RPMI8226 (cell line): ENCODE measurements at places on chromosomes 5 and 9.

- no peak for DNase-seq
Observed at GRCh38 chr5:115639377-115639776, 13.5 kb upstream of the TMED7 start.

GRCh38 chr5:126686451-126687126 is 85.8 kb downstream of the PHAX start:
- DNase-seq: no peak

- no peak for DNase-seq
Observed at GRCh38 chr5:147317978-147318684, 83.3 kb downstream of the STK32A start.

GRCh38 chr9:7785813-7786212 is 13.8 kb downstream of the DMAC1 start:
- no peak for DNase-seq

DNA sequence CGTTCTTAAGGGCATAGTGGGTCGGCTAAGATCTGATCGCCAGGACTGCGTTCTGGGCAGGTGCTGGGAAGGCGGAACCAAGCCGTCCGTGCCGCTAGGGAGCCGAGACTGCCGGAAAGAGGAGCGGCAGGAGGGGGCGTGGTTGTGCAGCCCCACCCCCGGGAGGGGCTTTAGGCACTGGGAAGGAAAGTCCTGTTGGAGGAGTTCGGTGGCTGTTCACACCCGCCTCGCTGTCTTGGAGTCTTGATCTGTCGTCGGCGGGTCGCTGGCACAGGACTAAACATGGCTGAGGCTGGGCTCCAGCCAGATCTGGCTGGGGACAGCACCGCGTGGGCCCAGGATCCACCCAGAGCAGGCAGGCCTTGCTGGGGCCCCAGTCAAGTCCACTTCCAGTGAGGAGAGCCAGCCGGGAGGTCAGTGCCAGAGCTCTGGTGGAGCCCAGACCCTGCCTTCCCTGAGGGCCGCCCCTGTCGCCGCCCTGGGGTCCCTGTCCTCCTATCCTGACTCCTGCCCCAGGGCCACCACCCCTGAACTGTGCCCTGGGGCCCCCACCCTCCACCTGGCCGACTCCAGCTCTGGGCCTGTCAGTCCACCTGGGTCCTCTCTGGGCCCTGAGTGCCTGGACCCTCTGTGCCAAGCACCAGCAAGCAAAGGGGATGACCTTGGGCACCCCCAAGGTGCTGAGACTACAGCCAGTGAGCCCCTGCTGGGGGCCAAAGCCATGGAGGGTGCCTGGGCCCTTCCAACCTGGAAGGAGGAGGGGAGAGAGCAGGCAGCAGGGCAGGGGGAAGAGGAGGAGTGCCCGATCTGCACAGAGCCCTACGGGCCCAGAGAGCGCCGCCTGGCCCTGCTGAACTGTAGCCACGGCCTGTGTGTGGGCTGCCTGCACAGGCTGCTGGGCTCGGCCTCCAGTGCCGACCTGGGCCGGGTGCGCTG is 4.5 kb downstream of the RNF208 start:
- DNase-seq: no peak

- DNase-seq: no peak
Observed at GRCh38 chr9:125701351-125701750, 5.7 kb downstream of the MAPKAP1 start.

DNA sequence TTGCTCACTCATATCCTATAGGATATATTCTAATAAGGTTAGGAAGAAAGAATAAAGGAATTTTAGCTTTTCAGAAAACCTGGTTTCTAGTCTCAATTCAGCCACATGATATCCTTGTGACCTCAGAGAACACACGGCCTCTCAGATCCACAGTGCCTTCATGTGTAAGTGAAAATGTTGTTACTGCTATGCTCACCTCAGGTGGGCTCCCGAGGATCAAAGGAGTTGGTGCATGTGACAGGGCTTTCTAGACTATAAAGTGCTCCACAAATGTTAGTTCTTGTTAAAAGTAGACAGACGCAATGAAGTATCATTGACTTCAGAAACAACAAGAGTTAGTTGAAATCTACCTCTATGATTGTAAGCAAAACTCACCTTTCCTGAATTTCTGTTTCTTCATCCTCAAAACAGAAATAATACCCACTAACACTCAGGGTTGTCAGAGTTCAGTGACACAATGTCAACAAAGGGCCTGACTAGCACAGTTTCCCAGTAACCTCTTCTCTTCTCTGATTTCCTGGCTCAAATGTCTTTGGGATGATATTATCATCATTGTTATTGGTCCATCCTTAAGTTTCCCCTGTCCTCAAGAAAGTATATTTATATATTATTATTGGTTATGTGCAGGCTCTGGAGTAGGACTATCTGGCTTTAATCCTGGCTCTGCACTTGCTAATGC is 36.0 kb upstream of the MAN2A1 start:
- no peak for DNase-seq

DNA sequence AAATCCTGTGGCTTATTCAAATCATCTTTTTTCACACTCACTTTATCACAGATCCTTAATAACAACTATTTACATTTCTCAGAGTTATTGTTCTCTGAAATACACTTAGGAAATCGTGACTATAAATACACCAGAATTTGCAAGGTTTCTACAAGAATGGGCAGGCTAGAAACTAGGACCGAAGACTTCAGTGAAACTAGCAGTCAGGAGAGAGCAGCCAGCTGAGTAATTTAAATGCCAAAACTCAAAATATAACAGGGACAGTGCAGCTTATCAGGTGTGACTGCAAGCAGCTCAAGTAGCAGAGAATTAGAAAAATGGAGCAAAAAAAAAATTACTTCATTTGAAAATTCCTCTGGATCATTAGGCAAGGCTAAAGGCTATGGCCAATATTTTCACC is 719.3 kb upstream of the ZNF608 start:
- no peak for DNase-seq

DNA sequence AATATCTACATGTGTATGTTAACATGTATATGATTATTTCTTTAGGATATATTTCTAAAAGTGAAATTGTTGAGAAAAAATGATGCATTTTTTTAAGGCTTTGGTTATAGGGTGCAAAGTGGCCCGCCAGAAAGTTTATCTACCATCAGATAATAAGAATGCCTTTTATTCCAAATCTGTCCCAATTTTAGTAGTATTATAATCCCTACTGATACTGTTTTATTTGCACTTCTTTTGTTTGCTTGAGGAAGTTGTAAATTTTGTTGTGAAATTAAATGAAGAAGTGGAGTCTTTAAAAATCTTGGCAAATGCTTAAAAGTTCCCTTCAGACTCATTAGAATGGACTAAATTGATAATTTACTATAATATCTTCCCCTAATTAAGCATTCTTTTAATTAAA is 73.0 kb downstream of the NIPBL start:
- no peak for DNase-seq

GRCh38 chr5:8683496-8683895 is 814.5 kb downstream of the MTRR start:
- DNase-seq: no peak

- DNase-seq: peak; percentile 81
Observed at GRCh38 chr9:137307255-137308056, 5.4 kb upstream of the NRARP start.

- no peak for DNase-seq
Observed at GRCh38 chr9:112162621-112163413, 12.3 kb downstream of the SUSD1 start.

GRCh38 chr5:77693913-77694312 is 55.4 kb upstream of the OTP start:
- no peak for DNase-seq

- no peak for DNase-seq
Observed at GRCh38 chr5:146206257-146206656, 2.9 kb downstream of the RBM27 start.

DNA sequence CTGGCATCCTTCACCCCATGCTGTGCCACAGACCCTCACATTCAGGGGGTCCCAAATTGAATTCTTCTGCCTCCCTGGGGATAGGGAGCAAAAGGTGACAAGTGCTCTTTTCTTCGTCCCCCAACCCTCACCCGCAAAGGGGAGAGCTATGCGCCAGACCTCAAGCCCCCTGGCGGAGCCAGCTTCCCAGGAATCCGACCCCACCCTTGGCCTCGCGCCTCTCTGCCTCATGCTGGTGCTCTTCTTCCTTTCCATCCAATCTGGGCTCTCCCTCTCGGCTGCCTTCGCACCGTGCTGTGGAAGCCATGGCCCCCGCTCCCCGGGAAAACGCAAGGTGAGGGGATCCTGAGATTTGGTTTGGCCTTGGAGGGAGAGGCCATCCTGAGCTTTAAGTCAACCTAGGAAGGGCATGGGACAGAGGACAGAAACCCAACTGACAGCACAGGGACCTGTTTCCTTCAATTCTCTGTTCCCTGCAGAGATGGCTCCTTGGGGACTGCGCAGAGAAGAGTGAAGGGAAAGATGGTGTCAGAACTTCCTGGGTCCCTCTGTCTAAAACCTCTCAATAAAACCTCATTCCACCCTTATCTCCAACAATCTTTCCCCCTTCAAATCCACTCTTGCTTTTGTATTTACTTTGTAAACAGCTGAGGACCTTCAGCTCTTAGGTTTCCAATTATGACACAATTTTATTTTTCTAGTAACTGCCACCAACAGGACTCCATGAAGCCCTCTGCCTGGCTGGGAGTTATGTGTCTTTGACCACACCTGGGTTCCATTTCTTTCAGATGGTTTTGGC is 36.3 kb upstream of the CRB2 start:
- DNase-seq: no peak
